GM13977 (cell line): ENCODE measurements at places on chromosomes 1 and 21.

GRCh38 chr1:200520735-200521134 lies 99.8 kb downstream of the KIF14 start:
- DNase-seq: no peak

- no peak for DNase-seq
These were observed 16.6 kb downstream of the LDLRAP1 start for GRCh38 chr1:25560001-25560400.

DNA sequence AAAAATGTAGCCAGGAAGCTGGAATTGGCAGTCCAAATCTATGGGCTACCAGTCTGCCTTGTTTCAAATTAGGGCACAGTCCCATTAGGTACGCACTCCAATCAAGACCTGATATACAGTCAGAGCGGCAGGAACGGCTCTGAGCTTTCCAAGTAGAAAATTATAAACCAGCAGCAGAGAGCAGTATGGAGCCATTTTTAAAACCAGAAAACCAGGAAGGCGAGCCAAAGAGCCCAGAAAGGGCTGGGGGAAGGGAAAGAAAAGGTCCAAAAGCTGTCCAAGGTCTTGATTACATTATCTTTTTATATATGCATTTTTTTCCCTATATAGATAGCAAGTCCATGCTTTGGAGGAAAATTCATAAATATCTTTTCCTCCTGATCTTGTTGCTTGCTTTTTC lies 719.0 kb downstream of the RWDD3 start:
- peak; percentile 2 for DNase-seq

- DNase-seq: no peak
These were observed 39.5 kb upstream of the GNPAT start for GRCh38 chr1:231201375-231201978.

- DNase-seq: no peak
These were observed 2.7 kb downstream of the ERRFI1 start for GRCh38 chr1:8023287-8023994.
